Colonic mucosa (tissue), 4 donors: ENCODE measurements at places on chromosomes 4 and X. TPM values are rescaled to one million over a fixed set of nuclear protein-coding genes. Genes with fewer than 3 reads are reported as not detected.

GRCh38 chrX:139202742-139203420 is 327.7 kb upstream of the F9 start:
- no peak for DNase-seq

GRCh38 chr4:36011381-36011780 is 232.9 kb downstream of the ARAP2 start:
- no peak for DNase-seq

DNA sequence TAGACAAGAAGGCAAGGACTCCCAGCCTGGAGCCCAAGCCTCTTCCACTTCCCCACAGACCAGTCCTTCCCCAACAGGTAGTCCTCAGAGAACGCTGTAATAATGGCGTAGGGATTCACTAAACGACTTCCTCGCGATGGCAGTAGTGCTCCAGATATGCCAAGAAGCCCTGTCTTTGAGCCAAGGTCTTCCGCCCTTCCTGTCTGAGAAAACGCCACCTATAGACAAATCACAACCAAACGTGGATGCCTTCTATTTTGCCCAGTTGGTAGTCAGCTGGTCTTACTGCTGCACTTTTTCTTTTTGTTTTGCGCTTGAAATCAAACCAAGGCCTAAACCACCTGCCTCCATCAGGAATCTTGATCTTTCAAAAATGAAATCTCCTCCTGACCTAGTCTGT is 203.3 kb downstream of the OR13H1 start:
- peak; percentile 85 for DNase-seq

ASB11 gene
- total RNA-seq: 0.10 TPM

GRCh38 chr4:68348577-68348976 is 1.3 kb downstream of the YTHDC1 start:
- DNase-seq: no peak

GRCh38 chrX:5194806-5195205 is 1033.9 kb downstream of the NLGN4X start:
- no peak for DNase-seq

DNA sequence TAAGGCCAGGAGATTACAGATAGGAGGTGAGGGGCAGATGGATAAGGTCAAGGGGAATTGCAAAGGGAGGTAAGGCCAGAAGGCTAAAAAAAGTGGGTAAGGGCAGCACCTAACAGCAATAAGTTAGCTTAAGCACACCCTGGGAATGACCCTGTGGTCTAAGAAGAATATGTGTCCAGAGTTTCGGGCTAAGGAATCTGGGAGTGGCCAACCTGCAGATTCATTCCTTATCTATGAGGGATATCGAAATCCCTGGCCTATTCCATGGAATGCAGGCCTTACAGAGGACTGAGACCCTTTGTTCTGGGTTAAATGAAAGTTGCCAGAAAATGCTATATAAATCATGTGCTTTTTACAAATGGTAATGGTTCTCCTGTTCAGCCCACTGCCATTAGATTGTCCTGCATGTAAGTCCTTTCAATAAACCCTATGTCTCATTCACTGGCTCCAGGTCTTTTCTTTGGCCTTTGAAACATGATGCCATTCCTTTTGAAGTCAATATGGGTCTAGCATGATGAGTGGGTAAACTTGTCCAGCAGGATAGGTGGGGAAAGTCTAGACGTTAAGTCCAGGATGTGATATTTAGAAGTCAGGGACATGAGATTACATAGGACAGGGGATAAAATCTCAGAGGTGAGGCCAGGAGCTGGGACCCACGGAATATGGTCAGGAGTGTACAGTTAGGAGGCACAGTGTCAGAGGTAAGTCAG is 226.2 kb downstream of the TACR3 start:
- no peak for DNase-seq
